Caco-2 (cell line): ENCODE measurements at places on chromosomes 2 and 18.
A peak's percentile ranks its signal among the peaks of the same experiment; 100 is the strongest.

DNA sequence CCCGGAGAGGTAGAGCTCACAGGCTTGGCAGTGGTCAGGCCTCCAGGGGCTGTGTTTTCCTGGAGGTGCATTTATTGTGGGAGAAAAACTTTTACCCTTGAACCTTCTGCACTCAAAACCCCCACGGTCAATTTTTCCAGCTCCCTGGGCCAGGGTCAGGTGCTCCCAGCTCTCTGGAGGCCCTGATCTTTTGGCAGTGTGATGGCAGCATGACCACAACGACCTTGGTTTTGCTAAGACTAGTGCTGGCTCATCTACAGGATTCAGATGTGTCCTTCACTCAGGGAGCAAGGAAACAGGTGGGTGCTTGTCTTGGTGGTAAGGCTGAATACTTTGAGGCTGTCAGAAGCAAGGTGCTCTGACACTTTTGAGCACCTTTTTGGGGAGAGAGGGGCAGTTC, 92.3 kb downstream of the CCDC93 start:
- DNase-seq: no peak

DNA sequence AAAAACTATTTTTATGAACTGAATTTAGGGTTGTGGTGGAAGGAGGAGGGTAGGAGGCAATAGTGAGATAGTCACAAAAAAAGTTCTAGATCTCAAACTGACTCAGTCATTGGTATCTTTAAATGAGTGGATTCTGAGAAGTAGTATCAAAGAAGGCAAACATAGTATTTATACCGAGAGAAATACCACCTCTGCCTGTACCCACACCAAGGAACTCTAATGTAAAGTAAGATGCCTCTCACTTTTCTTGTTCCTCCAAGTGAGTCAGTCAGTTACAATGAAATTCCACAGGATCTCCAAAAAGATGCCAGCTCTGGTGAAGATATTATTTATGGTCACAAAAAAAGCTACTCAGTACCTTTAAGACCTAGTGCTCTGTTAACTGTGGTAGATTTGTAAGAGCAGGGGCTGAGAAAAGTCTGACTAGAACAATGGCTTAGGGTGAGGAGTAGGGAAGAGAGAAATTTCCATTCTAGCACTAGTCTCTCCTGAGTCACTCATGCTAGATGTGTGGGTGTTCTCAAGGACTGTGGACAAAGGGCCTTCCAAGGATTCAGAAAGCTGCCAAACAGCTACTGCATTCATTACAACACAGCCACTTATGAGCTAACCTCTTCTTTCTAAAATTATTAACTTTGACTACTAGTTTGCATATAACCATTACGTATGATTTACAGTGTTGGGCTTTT, 36.3 kb downstream of the YWHAQ start:
- DNase-seq: no peak

DNA sequence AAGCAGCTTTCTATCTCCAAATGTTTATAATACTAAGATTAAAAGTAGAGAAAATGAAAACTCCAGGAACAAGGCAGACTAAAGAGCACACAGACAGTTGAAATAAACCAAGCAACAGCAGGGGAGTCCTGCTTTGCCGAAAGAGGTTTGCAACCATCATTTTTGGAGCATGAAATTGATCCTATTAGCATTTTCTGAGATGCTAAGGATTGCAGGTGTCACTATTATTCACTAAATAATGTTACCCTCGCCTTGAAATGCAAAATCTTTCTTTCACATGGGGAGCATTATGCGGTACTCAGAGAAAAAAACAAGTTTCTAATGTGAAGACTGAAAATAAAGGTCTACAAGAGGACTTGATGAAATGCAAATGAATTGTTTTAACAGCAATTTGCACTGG, 81.7 kb upstream of the DNAJC10 start:
- DNase-seq: no peak

DNA sequence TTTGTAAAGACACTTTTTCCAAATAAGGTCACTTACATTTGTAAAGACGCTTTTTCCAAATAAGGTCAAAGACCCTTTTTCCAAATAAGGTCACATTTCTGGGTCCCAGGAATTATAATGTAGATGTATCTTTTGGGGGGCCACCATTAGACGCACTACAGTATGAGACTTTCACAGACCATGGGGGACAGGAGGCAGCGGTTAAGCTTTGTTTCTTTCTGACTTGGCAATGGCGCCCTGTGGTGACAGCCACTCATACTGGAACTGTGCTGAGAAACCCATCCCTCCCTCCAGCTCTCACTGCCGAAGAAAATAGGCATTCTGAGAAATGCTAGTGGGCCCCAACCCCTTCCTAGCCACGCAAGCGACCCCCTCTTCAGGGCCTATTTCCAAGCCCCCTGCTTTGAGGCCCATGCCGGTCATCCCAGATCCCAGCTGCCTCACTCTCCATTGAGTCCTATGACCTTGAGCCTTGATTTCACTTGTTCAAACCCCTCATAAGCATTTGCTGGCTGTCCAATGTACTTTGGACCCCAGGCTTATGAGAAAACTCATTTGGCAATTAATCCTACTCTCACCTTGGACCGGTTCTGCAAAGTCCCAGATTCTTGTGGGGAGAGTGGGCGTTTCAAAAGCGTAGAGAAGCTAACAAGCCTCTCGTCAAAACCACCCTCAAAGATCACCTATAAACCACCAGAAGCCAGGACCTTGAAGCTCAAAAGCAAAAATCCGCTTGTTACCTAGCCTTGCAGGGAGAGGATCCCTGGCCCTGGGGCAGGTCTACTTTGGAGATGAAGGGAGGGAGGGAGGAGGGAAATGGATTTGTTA, 11.3 kb upstream of the SPATA3 start:
- no peak for DNase-seq

GRCh38 chr2:104158191-104158590, 695.7 kb upstream of the POU3F3 start:
- no peak for DNase-seq

DNA sequence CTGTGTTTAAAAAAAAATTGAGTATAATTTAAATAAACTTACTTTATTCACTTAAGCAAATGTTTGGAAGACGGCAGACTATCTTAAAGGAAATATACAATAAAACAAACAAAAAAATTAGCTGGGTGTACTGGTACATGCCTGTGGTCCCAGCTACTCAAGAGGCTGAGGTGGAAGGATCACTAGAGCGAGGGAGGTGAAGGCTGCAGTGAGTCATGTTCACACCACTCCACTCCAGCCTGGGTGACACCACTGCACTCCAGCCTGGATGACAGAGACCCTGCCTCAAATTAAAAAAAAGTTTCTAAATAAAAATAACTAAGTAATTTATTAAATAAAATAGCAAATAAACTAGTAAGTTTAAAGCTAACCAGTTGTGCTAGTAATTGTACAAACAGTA, 7.5 kb downstream of the PUM2 start:
- DNase-seq: no peak

- DNase-seq: no peak
Observed at GRCh38 chr2:64985447-64985846, 3.8 kb upstream of the SLC1A4 start.

DNA sequence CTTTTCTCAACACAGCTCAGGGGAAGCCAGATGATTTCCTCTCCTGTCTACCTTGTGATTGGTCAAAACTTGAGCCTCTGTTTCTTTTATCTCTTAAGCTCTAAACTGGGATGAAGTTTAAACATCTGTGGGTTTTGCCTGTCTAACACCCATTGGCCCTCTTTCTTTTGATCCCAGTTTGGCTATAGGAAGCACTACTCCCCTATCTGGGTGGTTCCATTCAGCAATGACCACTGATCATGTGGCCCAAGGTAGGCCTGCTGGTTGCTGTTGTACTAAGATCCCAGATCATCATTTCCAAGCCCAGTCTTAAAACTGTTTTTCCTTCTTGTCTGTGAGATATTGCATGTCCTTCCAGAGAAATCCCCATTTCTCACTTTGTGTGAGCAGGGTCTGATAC, 51.6 kb upstream of the STPG4 start:
- DNase-seq: no peak

DNA sequence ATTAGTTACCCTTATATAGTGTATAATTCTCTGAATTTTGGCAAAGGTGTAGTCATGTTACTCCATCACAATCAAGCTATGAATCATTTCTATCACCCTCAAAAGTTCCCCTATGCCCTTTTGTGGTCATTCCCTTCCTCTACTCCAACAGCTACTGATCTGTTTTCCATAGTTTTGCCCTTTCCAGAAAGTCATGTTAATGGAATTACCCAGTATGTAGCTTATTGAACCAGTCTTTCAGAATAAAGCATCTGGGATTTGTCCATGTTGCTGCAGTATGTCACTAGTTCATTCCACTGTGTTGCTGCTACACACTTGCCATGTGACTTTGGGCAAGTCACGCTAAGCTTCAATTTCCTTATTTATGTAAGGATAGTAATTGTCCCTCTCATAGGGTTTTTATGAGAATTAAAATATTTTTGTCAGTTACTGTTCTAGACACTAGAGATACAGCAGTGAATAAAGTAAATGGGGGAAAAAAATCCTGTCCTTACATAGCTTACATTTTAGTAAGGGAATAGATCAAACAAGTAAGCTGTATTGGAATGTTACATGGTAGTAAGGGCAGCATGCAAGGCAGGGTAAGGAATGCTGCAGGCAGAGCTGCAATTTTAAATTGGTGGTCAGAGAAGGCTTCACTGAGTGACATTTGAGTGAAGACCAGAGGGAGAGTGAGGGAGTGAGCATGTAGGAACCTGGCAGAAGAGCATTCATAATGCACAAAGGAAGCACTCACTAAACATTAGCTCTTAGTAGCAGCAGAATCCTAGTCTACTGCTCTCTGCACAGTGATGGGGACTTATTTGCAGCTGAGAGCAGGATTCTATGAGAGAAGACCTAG, 80.3 kb upstream of the TSPYL6 start:
- DNase-seq: no peak

- DNase-seq: peak; percentile 49
Observed at GRCh38 chr2:77807531-77808215, 285.5 kb upstream of the LRRTM4 start.

DNA sequence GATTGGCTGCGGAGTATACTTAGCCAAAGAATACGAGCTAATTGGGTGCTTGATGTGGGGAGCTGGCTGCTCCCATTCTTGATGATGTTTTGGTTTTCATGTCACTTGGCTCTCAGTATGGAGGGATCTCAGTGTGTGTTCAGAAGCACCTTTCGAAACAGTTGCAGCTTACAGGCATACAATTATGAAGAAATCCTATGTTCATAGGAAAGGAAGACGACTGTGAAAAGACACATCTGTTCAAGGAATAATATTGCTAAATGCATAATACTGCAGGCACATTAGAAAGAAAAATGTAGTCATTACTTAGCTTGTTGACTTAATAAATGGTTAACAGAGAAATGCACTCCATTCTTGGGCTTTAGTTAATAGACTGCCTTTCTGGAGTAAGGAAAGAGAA, 4.1 kb downstream of the LRRC30 start:
- no peak for DNase-seq

DNA sequence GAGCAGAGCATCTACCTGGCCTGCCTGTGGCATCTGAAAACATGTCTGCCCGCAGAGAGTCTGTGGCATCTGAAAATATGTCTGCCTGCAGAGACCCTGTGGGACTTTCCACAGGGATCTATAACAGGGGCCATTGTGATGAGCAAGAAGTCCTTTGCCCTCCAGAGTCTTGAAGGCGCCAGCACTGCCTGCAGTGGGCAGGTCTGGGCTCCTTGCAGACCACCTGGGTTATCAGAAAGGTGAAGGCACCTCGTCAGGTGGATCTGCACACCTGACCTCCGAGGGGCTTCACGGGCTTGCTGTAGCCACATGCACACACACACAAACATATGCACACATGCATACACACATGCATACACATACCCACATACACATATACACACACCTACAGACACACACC, 189.5 kb upstream of the HDAC4 start:
- DNase-seq: no peak

- DNase-seq: no peak
Observed at GRCh38 chr2:43519643-43520221, 76.1 kb downstream of the THADA start.

GRCh38 chr2:160891353-160891740, 268.9 kb upstream of the TANK start:
- no peak for DNase-seq

- no peak for DNase-seq
Observed at GRCh38 chr2:130373808-130374365, 18.0 kb downstream of the PTPN18 start.

- DNase-seq: no peak
Observed at GRCh38 chr2:151918308-151918707, 90.1 kb upstream of the ARL5A start.

- DNase-seq: no peak
Observed at GRCh38 chr2:164328310-164328709, 293.0 kb downstream of the GRB14 start.

GRCh38 chr2:29323961-29324360, 208.7 kb downstream of the CLIP4 start:
- no peak for DNase-seq

GRCh38 chr2:61042807-61043206, 22.9 kb upstream of the SANBR start:
- DNase-seq: no peak

GRCh38 chr2:172572981-172573380, 17.1 kb downstream of the PDK1 start:
- no peak for DNase-seq

- no peak for DNase-seq
Observed at GRCh38 chr2:168663993-168664392, 138.4 kb upstream of the NOSTRIN start.

GRCh38 chr2:216882876-216883275, 23.0 kb upstream of the TNP1 start:
- no peak for DNase-seq

DNA sequence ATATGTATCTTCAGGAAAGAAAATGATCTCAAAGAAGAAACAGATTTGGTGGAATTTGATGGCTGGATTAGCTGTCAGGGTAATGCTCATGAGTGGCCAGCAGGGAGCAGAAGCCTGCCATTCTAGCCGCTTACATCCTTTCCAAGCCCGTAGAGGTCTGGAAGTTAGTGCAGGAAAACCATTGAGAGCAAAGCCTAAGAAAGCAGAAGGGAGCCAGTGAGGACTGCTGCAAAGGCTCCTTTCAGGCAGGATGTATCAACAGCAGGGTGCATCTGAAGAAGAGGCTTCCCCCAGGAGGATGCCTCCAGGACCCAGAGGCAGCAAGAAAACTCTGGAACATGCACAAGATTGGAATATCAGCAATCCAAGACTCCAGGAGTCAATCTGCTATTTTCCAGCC, 22.9 kb upstream of the LBH start:
- DNase-seq: peak; percentile 75
